ENCODE measurements at places on chromosomes 13 and 19. TPM values are rescaled to one million over a fixed set of nuclear protein-coding genes. Genes with fewer than 3 reads are reported as not detected.

GRCh38 chr19:56660381-56661107 is 11.0 kb downstream of the ZNF835 start:
- no peak for DNase-seq

DNA sequence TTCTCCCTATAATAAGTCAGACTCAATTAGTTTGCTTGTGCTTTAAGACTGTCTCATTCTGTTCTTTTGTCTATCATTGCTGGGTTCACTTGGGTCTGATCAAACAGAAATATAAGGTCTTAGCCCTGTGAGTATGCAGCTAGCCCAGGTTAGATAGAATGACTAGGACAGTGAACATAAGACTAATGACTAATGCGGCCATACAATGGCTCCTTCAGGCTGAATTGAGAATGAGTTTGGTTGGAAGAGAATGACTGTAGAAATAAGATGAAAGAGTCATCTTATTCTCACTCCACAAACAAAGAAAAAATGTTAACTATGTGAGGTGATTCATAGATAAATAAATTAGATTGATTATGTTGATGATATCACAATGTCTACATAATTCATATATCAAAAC is 50.1 kb upstream of the OBI1 start:
- no peak for DNase-seq

GRCh38 chr13:72194523-72194922 is 327.5 kb upstream of the DACH1 start:
- DNase-seq: no peak

The ADPRHL1 gene
- polyA plus RNA-seq: 2.0 TPM
